Transverse colon (tissue), 4 donors: ENCODE measurements at places on chromosomes 2 and 18. TPM values are rescaled to one million over a fixed set of nuclear protein-coding genes. Genes with fewer than 3 reads are reported as not detected.

DNA sequence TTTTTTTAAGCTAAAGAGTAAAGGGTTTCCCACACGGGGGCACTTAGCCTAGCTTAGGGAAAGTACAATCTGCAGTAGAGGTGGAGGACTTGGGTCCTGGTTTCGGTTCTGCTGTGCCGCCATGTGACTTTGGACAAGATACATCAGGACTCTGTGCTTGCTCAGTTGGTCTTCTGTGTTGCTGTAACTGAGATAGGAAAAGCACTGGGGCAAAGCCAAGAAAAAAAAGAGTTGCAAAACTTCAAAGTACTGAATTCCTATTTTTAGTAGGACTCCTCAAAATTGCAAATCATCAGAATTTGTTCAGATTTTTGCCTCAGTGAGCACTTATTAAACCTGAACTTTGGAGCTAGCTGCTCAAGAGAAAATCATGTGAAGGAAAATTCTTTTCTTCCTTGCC lies 96.3 kb upstream of the STON1 start:
- H3K4me1 ChIP-seq: no peaks in the 10 kb centered on the region
- H3K36me3 ChIP-seq: no peaks in the 10 kb centered on the region
- H3K4me3 ChIP-seq: no peak overlapping the region
- no peak overlapping the region for H3K27ac ChIP-seq
- peak; percentile 31 for DNase-seq

AFF3 gene
- 9.2 TPM for total RNA-seq

DNA sequence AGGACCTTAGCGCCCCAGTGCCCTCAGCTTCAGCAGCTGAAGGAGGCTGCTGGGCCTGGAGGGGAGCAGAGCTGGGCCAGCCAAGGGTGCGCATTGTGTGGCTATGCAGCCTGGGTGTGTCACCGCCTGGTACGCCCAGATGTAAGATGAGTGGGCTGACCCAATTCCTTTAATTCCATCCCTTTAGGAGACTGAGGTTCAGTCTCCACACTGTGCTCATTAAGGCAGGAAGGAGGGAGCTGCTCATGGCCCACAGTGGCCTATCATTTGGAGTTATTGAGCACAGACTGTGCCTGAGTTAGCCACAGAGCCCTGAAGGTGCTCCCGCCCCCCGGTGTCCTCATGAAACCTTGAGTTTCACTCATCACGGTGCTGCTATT lies 194.1 kb upstream of the GLI2 start:
- H3K4me3 ChIP-seq: no peak overlapping the region
- H3K4me1 ChIP-seq: no peaks in the 10 kb centered on the region
- no peaks in the 10 kb centered on the region for H3K27me3 ChIP-seq
- DNase-seq: no peak

DNA sequence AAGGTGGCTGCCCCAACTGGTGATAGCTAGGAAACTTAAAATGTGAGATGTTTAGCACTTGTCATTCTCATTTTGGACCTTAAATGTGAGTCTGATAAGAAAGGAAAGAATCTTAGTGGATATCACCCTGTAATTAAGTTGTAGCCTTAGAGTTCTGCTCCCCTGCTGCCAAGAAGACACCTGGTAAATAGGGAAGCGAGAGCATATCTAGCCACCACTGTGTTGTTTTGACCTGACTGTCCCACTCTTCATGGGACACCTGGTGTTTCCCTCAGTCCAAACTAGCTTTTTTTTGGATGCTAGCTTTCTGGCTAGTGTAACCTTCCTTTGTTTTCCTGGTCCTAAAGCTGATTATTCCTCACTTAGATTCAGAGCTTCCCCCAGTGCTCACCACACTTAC lies 357.6 kb downstream of the RAD51AP2 start:
- no peaks in the 10 kb centered on the region for H3K4me1 ChIP-seq
- H3K27me3 ChIP-seq: no peaks in the 10 kb centered on the region
- no peak overlapping the region for H3K27ac ChIP-seq
- no peak overlapping the region for H3K4me3 ChIP-seq

DNA sequence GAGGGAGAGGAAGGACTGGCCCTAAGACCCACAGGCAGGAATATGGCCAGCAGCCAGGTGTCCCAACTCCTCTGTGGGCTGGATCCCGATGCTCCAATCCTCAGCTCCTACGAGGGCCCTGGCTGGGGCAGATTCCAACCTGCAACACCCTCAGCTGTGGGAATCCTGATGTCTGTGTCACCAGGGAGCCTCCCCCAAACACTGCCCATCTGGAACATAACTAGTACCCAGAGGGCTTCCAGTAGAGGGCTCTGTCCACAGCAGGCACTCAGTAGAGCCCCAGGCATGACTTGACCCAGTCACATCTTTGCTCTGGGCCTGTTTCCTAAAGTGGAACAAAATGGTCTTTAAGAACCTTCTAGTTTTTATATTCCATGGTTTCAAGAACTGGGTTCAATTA lies 20.6 kb upstream of the LOXHD1 start:
- H3K27me3 ChIP-seq: no peaks in the 10 kb centered on the region
- H3K4me1 ChIP-seq: no peaks in the 10 kb centered on the region
- no peak overlapping the region for H3K4me3 ChIP-seq
- no peak for DNase-seq
